ENCODE measurements at places on chromosomes 7 and 10.

GRCh38 chr10:22662733-22663330, 51.5 kb downstream of the PIP4K2A start:
- DNase-seq: no peak

GRCh38 chr7:36430186-36430585, 40.5 kb downstream of the ANLN start:
- DNase-seq: no peak

DNA sequence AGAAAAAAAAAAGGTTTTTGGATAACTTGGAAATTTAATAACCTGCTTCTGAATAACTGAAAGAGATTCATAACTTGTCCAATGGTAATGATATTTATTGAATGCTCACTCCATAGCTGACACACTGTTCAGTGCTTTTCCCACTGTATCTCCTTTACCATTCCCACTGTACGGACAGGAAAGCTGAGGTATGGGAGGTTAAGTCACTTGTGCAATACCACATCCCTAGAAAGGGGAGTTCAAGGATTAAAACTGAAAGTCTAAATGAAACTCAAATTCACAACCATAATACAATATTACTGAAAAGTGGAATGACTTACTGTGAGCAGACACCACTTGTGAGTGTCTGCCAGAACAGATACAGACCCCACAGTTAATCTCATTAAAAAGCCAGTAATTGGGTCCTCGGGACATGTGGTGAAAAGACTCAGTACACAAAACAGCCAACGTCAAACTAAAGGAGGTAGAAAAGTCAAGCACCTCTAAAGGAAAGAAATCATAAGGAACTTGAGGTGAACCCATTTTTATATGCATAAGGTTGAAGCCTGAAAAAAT, 13.8 kb upstream of the RHOBTB1 start:
- DNase-seq: no peak

- DNase-seq: no peak
Measured at GRCh38 chr7:127858915-127859189, 172.4 kb downstream of the LRRC4 start.

DNA sequence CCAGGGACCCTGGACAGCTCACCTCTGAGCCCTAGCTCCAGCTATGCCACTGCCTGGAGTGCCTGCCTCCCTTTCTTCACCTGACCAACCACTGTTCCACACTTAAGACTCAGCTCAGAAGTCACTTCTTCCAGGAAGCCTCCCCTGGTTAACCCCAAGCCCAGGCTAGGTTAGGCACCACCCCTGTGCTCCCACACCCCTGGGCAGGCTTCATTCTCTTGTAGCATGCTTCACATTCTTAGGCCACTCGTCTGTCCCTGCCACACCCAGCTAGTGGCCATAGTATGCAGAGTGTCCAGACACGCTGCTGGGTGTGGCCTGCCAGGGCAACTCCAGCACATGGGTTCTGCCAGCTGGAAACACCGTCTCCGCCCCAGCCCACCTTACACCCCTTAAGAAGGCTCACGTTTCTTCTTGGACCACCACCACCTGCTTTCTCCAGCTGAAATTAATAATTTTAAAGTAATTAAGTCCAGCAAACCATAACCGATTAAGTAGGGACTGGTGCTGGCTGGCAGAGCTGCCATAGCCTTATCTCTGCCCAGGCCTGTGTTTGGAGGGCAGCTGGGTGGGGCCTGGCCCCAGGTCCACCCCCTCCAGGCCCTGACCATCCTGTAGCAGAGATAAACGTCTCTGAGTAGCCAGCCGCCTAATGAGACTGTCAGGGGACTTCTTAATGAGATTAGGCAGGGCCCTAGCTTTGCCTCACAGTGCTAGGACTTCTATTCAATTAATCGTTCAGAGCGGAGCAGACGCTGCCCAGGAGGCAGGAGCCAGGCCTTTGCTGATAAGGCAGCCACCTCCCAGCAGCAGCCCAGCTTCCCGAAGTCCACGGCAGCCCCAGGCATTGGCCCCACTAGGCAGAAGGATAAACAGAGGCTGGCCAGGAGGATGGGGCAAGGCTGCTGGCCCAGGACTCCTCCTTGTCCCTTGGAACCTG, 20.5 kb downstream of the GRID1 start:
- DNase-seq: no peak

DNA sequence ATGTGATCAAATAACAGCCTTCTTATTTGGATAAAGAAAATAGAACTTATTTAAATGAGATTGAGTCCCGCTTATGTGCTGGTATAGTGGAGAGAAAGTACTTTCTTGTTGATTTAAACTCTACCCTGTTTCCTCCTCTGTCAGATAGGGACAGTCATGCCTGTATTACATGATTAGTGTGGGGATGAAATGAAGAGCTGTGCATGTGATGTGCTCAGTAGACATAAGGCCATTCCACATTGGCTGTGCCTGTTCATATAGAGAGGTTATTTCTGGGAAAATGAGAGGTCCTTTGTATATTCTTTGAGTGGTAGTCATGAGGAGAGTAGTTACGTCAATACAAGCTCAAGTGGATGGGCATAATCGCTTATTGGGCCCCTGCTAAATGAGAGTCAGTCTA, 5.7 kb downstream of the MTURN start:
- no peak for DNase-seq

- DNase-seq: no peak
Measured at GRCh38 chr7:128108641-128109423, 77.6 kb upstream of the LRRC4 start.

DNA sequence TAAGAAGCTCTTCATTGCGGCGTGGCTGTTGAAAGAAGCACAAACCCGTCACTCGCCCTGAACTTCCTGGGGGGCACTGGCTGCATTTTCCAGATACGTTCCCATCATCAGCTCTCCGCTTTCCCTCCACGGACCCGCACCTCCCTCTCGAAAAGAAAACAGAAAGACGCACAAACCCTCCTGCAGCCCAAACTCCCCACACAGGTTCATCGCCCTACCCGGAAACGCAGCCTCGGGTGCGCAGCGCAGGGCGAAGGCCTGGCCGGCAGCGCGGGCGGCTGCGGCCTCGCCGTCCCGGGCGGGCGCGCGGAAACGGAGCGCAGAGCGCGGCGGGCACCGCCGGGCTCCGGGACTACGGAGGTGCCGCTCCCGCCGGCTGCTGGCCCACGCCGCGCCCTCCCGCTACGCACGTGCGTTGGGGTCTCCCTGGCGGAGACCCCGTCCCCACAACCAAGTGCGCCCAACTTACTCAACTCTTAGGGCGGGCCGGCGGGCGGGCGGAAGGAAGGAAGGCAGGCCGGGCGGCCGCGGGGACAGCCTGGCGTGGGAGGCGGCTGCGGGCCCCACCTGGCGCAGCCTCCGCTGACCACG, 822 bp downstream of the ZNF800 start:
- no peak for DNase-seq

DNA sequence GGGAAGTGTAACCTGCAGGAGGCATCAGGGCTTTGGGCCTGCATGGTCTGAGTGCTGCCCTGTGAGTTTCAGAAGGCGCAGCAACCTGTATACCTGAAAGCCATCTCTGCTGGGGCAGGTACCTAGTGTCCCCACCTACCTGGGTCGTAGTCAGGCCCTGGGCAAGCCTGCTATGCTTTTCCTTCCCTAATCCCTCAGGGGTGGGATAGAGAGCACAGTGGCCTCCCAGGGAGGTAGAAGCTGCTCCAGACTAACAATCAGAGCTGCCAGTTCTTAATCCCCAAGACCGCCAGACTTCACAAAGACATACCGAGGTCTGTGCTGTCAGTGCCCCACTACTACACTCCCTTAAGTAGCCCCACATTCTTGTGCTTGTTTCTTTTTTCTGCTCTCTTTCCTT, 52.0 kb downstream of the PTEN start:
- no peak for DNase-seq

GRCh38 chr10:29795850-29796249, 161.1 kb upstream of the SVIL start:
- no peak for DNase-seq

GRCh38 chr7:1850976-1851571, 181.0 kb downstream of the ELFN1 start:
- no peak for DNase-seq

All from stromal cell of bone marrow (primary cell).